Suprapubic skin (tissue), 4 donors: ENCODE measurements at places on chromosomes 2 and 18. TPM values are rescaled to one million over a fixed set of nuclear protein-coding genes. Genes with fewer than 3 reads are reported as not detected.

The CNDP2 gene
- total RNA-seq, result 71.5 TPM

The PDE1A gene
- 2.6 TPM for total RNA-seq

The FSIP2 gene
- 0.94 TPM for total RNA-seq

The IRS1 gene
- total RNA-seq, result 29.4 TPM

The CCDC74B gene
- 1.1 TPM for total RNA-seq

The THADA gene
- total RNA-seq, result 29.2 TPM

The TANK gene
- total RNA-seq, result 93.3 TPM

The HOXD3 gene
- 3.5 TPM for total RNA-seq

The AFF3 gene
- total RNA-seq, result 3.1 TPM

The RNF125 gene
- total RNA-seq, result 10.2 TPM

The TLX2 gene
- total RNA-seq, result 0.56 TPM

The SH2D6 gene
- total RNA-seq, result not detected
